ENCODE measurements at places on chromosomes 16 and 17.

GRCh38 chr16:58497935-58498334 is 2.0 kb upstream of the NDRG4 start:
- DNase-seq, result no peak

- DNase-seq, result no peak
Measured at GRCh38 chr17:79288950-79289349, 214.3 kb downstream of the ENGASE start.

DNA sequence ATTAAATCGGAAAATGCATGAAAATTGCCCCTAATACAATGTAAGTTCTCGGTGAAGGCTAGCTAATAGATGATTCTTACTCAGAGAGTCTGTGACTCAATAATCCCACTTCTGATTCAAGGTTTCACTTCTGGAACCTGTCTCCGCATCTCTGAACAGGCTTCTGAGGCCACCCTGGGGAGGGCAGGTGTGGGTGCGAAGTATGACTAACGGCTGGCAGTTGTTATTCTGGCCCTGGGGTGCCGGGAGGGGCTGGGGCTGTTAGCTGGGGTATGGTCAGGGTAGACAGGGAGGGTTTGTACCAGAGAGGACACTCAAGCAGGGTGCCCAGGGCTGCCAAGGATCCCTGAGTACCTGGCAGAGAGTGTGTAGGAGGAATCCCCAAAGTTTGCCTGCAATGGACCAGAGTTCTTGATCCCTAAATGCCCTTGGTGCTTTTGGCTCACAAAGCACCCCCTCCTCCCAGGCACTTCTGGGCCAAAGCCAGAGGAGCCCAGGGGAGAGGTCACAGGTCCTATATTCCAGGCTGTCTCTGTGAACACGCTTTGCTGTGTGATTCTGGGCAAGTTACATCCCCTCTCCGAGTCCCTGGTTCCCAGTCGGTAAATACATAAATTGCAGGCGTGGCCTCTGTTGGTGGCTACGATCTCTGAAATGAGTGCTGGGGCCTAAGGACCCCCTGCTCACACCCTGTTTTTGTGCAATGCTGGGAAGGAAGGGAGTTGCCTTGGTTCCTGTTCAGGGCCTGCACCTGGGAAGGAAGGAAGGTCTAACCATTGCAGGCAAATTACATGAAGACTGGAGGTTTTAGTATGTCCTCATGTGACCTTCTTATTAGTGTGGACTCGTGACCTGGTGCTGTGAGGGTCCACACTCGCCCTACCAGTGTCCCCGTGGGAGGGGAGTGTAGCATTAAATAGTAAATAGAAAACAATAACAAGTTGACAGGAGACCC is 49.9 kb upstream of the CPNE2 start:
- DNase-seq, result peak; percentile 52

DNA sequence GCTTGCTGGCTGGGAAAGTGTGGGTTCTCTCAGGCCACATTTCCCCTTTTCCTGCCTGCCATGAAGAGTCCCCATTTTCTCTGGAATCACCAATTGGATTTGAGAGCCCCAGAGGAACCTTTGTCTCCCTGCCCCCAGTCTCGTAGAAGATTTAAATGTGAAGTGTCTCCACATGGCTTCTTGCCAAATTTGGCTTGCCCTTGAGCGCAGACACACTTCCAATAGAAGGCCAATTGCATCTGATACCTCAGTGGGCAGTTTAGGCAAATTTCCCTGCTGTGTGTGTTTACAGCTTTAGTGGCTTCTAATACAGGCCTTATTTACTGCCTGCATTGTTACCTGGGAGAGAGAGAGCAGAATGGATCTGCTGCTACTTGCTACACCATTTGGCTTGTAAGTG is 29.7 kb downstream of the CDK5R1 start:
- no peak for DNase-seq

GRCh38 chr17:19646788-19647696 is 1.5 kb upstream of the ALDH3A2 start:
- no peak for DNase-seq

- no peak for DNase-seq
Measured at GRCh38 chr17:13510062-13510461, 91.7 kb downstream of the HS3ST3A1 start.

- no peak for DNase-seq
Measured at GRCh38 chr16:87240211-87241136, 76.7 kb downstream of the C16orf95 start.

GRCh38 chr17:65305778-65306177 is 168.6 kb downstream of the RGS9 start:
- no peak for DNase-seq

- DNase-seq, result peak; percentile 26
Measured at GRCh38 chr17:45021607-45022287, 29.7 kb downstream of the DCAKD start.

DNA sequence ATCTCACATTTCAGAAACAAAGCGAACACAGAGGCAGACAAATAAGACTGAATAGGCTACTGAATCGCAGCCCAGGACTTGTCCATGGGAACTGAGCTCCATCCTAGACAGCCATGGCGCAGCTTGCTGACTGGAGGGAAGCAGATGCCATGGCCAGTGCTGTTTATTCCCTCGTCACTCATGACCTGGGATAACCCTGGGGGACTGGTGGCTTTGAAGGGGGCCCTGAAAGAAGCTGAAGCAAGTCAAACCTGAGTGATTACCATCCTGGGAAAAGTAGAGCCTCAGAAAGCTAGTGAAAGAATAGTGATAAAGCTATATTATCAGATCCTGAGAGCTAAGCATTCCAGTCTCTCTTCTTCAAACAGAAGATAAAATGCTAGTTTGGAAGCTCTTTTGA is 94.1 kb downstream of the RPGRIP1L start:
- DNase-seq, result no peak

DNA sequence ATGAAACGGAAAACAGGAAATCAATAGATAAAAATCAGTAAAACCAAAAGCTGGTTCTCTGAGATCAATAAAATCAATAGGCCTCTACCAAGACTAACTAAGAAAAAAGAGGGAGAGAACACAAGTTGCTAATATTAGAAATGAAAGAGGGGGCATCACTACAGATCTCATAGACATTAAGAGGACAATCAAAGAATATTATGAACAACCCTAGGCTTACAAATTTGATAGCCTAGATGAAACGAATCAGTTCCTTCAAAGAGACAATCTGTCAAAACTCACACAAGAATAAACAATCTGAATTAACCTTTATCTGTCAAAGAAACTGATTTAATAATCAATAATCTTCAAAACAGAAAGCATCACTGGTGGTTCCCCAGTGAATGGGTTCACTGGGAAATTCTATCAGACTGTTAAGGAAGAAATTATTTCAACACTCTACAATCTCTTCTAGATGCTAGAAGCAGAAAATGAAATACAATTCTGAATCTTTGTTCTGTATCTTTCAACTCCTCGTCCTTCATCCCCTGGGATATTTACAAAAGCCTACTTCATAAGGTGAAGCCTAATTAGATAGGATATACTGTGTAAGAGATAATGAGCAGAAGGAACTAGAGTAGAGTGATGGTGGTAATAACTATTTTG is 4.4 kb downstream of the ABCA9 start:
- no peak for DNase-seq

- no peak for DNase-seq
Measured at GRCh38 chr17:49515196-49515770, 20.2 kb downstream of the NGFR start.

- no peak for DNase-seq
Measured at GRCh38 chr17:59804901-59805465, 87.8 kb downstream of the TUBD1 start.

GRCh38 chr17:9367156-9367555 is 208.5 kb downstream of the STX8 start:
- no peak for DNase-seq

- DNase-seq, result no peak
Measured at GRCh38 chr17:1882836-1883235, 53.0 kb downstream of the RPA1 start.

- DNase-seq, result no peak
Measured at GRCh38 chr17:76535788-76536510, 1.6 kb downstream of the CYGB start.

- no peak for DNase-seq
Measured at GRCh38 chr17:559551-560431, 154.8 kb downstream of the VPS53 start.

- no peak for DNase-seq
Measured at GRCh38 chr16:12729448-12729847, 74.2 kb downstream of the CPPED1 start.

DNA sequence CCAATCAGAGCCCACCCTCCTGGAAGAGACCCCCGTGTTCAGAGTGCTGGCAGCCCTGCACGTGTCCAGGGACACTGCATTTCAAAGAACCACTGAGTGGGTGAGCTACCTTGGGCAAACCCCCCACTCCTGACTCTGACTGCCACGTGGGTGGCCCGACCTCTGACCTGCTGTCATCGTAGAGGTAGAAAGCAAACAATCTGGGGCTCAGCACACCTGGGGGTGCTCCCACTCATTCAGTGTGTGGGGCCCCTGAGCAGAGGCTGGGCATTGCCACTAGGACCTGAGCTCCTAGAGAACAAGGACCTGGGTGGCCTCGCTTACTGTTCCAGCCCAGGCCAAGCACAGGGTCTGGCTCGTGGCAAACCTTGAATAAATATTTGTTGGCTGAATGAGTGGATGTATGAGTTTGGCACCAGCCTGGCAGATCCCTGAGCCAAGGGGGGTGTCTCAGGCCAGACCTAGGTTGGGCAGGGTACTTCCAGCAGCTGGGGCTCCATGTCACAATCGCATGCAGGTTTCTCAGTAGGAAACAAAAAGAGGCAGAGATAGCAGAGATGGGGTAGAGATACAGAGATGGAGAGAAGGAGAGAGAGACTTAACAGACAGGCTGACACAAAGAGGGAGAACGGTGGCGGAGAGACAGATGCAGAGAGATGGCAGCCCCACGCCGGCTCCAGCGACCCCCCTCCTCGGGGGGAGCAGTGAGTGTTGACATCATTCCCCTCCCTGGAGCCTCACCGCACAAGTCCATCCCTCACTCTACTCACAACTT is 5.4 kb upstream of the DRC7 start:
- no peak for DNase-seq

GRCh38 chr16:82633964-82634600 is 7.3 kb downstream of the CDH13 start:
- no peak for DNase-seq

DNA sequence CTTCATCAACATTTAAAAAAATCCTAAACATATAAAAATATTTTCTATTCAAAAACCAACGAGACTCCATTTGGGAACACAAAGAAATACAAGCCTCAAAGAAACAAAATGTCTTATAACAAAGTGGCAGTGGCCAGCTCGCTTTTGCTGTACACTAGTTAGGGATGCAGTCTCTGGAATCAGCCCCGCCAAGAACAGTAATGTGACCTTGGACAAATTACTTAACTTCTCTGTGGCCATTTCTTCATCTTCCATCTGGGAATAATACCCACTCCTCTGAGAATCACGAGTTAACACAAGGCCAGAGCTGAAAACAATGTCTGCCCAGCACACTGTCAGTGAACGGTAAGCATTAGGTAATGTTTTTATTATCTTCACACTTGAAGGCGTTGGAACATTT is 5.6 kb downstream of the STAT5B start:
- DNase-seq, result no peak

DNA sequence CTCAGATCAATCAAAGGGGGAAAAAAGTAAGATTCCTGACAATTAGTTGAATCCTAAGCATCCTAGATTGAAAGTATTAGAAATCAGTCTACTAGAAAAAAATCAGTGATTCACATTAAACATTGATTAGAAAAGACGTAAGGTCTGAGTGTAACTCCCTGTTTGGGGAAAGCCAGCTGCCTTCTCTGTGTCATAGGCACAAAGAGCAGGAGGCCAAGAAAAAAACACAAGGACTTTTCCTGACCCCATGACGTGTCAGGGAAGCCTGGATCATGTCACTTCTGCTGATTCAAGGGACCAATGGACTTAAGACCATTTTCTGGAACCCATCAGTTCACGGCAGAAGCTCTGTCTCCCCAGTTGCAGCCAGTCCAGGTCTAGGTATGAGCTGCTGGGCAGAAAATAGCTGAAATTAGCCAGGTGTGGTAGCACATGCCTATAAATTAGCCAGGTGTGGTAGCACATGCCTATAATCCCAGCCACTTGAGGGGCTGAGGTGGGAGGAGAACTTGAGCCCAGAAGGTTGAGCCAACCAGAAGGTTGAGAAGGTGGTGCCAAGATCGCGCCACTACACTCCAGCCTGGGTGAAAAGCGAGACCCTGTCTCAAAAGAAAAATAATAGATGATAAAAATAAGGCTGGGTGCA is 35.9 kb downstream of the RANBP10 start:
- no peak for DNase-seq

GRCh38 chr16:56869513-56870275 is 4.7 kb downstream of the SLC12A3 start:
- DNase-seq, result no peak

- DNase-seq, result no peak
Measured at GRCh38 chr16:13958474-13958873, 38.5 kb downstream of the ERCC4 start.

DNA sequence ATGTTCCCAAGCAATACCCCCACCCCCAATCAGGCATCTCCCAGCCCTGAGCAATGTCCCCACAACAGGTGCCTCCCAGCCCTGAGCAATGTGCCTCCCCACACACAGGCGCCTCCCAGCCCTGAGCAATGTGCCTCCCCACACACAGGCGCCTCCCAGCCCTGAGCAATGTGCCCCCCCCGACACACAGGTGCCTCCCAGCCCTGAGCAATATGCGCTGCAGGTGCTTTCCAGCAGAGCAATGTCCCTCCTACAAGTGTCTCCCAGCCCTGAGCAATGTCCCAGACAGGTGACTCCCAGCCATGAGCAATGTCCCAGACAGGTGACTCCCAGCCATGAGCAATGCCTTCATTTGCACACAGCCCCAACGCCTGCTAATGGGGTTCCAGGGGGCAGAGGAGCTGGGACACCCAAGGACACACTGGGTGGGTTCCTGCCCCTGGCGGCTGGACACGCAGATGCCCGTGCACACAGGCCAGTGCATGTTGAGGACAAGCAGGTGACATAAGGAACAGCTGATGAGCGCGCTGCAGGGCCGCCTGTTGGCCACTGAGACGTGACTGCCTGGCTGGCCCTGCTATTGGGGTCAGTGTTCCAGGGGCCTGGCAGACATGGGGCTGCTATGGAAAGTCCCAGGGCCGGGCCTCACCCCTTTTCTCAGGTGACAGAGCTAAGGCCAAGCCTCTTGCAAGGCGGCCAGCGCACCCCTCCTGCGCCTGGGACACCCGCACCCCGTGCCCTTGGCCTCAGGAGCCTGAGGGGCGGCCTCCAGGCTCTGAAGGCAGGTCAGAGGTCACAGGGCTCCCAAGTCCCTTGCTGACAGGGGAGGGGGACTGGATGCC is 26.9 kb upstream of the PABPN1L start:
- no peak for DNase-seq

- no peak for DNase-seq
Measured at GRCh38 chr17:6501359-6501758, 55.0 kb downstream of the PITPNM3 start.

DNA sequence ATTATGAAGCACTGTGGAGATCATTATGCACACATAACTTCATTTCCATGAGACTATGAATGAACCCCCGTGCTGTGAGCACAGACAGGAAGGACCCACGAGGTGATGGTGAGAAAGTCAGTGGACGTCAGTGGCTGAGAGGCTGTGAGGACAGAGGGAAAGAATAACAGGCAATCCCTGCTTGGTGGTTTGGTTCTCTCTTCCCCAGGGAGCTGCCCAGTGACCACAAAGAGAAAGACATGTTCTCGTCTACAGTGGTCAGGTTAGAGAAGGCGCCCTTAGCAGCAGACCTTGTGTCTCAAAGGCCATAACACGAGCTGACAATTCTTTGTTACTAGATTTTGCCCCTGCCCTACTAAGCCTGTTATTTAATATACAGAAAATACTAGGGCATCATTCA is 609.2 kb downstream of the TOX3 start:
- DNase-seq, result no peak

- DNase-seq, result no peak
Measured at GRCh38 chr16:19694989-19695388, 23.0 kb downstream of the KNOP1 start.

GRCh38 chr16:77584205-77584859 is 138.0 kb upstream of the NUDT7 start:
- no peak for DNase-seq

Data from stimulated activated CD8-positive, alpha-beta memory T cell treated with anti-CD3 and anti-CD28 coated beads, Interleukin-7, amount 100 ng/mL, for 1 hour (primary cell).